GF-D8 (cell line): ENCODE measurements at places on chromosomes 7 and 10.

- peak; percentile 1 for DNase-seq
Observed at GRCh38 chr7:117941138-117941810, 68.0 kb upstream of the CTTNBP2 start.

DNA sequence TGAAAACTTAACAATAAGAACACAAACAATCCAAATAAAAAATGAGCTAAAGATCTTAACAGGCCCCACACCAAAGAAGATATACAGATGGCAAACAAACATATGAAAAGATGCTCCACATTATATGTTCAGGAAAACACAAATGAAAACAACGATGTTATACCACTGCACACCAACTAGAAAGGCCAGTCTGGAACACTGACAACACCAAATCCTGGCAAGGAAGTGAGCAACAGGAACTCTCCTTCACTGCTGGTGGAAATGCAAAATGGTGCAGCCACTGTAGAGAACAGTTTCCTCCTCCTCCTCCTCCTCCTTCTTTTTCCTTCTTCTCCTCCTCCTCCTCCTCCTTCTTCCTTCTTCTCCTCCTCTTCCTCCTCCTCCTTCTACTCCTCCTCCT lies 12.2 kb upstream of the NCAPG2 start:
- no peak for DNase-seq

DNA sequence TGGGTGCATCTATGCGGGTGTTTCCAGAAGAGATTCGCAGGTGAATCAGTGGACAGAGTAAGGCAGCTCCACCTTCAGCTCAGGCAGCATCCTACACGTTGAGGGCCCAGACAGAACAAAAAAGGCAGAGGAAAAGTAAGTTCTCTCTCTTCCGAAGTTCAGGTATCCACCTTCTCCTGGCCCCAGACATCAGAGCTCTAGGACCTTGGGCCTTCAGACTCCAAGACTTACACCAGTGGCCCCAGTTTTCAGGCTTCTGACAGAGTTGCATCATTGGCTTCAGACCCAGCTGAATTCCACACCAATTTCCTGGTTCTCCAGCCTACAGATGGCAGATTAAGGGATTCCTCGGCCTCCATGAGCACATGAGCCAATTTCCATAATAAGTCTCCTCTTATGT lies 102.2 kb upstream of the GPR26 start:
- DNase-seq: no peak

DNA sequence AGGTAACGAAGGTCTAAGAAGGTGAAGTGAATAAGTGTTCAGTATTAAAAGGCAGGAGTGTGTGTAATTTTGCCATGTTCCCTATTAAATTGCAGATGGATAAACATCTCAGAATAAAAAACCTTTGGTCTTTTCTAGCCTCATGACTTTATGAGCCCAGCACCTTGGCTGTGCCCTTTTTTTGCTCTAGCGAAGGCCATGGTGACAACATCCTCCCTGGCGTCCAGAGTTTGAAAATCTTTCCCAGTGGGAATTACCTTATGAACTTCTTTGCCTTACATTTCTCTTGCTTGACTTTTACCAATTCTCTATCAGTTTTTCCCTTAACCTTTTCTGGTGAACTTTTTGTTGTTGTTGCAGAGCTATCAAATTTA lies 368.2 kb upstream of the BMPER start:
- no peak for DNase-seq

DNA sequence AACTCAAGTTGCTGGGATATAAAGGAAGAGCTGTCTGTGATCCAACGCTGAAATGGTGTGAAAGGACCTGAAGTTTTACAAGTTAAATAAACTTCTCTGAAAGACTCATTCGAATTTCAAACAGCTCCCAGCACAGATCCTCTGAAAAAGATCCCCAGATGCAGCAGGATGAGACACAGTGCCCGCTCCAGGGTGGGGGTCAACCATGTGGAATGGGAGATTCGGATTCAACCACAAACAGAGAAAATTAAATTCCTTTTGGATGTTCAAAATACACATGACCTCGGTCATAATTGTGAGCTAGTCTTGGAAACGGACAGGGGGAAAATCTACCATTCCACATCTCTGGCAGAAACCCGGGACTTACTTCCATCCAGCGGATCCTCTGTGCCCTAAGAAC lies 119.6 kb downstream of the PRKAG2 start:
- DNase-seq: no peak

DNA sequence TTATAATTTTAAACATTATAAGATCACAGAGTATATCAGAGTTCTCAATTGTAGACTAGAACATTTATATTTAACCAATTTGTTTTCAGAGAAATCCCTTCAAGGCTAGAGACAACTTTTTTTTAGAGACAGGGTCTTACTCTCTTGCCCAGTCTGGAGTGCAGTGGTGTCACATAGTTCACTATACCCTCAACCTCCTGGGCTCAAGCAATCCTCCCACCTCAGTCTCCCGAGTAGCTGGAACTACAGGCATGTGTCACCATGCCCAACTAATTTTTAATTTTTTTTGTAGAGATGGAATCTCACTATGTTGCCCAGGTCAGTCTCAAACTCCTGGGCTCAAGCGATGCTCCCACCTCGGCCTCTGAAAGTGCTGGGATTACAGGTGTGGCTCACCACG lies 15.3 kb downstream of the UCMA start:
- DNase-seq: no peak

GRCh38 chr7:151017370-151017952 lies 6.8 kb downstream of the ATG9B start:
- no peak for DNase-seq

GRCh38 chr10:6363511-6363910 lies 160.8 kb downstream of the PFKFB3 start:
- no peak for DNase-seq

- no peak for DNase-seq
Observed at GRCh38 chr10:125037145-125037877, 95.4 kb downstream of the ZRANB1 start.

DNA sequence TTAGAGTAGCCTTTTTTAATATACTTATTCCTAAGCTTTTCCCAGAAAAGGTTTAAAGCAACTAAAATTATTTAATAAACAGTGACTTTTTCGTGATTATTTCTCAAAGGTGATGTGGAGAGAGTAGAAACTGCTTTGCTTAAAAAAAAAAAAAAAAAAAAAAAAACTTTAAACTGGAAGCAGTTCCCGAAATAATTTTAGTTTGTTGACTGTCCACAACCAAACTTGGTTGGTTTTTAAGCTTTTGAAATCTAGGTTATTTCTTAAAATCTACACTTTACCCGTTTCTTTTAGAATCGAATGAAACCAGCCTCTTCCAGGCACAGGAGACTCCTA lies 7.3 kb downstream of the SKAP2 start:
- no peak for DNase-seq

DNA sequence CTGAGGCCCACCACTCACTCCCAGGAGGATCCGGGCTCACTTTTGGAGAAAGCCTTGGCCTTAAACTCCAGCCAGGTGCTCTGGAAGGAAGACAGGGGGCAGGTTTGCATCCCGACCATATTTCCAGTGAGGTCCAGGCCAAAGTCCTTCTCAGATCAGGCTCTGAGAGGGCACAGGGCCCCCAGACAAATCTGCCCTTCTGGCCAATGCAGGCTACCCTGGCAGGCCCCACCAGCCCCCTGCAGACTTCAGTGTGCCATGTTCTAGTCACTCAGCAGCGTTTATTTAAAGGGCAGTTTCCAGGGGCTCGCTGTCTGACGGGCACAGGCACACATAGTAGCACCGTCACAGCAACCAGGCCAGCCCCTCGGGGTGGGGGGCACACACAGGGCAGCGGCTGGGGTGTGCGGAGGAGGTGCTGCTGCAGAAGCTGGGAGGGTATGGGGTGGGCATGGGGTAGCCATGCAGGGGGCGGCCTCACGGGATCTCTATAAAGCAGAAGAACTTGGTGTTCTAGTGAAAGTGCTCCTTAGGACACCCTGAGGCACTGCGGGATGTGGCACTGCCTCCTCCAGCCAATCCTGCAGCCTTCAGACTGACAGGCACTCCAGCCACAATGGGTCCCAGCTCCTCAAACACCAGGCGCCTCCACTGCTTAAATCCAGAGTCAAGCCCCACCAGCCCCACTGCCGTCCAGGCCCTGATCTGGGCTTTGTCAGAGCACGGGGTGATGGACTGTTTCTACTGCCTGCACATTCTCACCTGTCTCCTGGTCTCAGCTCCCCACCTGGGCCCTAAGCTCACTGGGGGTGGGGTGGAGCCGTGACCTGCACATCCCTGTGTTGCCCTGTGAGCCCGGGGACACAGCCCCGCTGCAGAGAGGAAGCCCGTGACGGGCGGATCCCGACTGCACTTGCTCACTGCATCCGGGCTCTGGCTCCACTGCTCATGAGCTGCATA lies 9.6 kb upstream of the PYROXD2 start:
- DNase-seq: no peak

DNA sequence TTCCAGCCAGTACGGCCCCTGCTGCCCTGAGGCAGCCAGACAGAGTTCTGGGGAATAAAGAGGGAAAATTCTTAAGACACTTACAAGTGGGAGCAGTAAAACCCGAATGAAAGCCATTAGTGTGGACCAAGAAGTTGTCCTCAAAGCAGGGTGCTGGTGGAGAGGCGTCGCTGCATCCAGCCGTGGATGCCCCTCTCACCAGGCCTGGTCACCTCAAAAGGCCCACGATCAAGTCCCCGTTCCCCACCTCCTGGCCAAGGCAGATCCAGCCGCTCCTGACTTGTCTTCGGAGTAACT lies 656 bp downstream of the VSTM4 start:
- DNase-seq: no peak

GRCh38 chr7:102285540-102286236 lies 980 bp upstream of the SH2B2 start:
- DNase-seq: no peak

- DNase-seq: no peak
Observed at GRCh38 chr7:4835398-4836205, 26.2 kb downstream of the PAPOLB start.
